ENCODE measurements at places on chromosomes 4 and X.

- H3K4me3 ChIP-seq, result no peak overlapping the region
- DNase-seq, result no peak
- peak overlapping the region; percentile 29 for H3K27ac ChIP-seq
- no peaks in the 10 kb centered on the region for H3K27me3 ChIP-seq
- H3K36me3 ChIP-seq, result no peaks in the 10 kb centered on the region
- H3K4me1 ChIP-seq, result peaks cover 25% of the 10 kb centered on the region
Observed at GRCh38 chr4:88110826-88111225, 47.6 kb downstream of the ABCG2 start.

GRCh38 chr4:155025762-155026457 lies 182.5 kb upstream of the NPY2R start:
- no peaks in the 10 kb centered on the region for H3K4me1 ChIP-seq
- no peak overlapping the region for H3K27ac ChIP-seq
- H3K4me3 ChIP-seq, result no peak overlapping the region
- DNase-seq, result peak; percentile 43
- no peaks in the 10 kb centered on the region for H3K36me3 ChIP-seq
- H3K27me3 ChIP-seq, result peaks cover 10% of the 10 kb centered on the region

DNA sequence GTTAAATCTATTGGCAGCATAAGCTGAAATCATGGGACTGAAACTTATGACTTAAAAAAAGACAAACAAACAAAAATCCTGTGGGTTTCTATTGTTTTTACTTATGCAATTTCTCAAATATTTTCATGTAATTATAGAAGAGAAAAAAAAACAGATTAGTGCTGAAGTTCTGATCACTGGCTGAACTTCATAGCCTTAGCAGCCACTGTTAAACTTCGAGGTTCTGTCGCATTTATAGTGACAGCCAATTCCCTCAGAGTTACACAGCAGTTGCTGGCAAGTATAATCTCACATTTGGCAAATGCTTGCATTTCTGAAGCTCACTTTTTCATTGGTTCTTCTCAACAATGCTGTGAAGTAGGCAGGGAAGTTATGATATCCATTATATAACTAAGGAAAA lies 748.9 kb upstream of the MAGEB2 start:
- H3K27ac ChIP-seq, result no peak overlapping the region
- no peak for DNase-seq
- peaks cover 2% of the 10 kb centered on the region for H3K4me1 ChIP-seq
- no peak overlapping the region for H3K4me3 ChIP-seq

DNA sequence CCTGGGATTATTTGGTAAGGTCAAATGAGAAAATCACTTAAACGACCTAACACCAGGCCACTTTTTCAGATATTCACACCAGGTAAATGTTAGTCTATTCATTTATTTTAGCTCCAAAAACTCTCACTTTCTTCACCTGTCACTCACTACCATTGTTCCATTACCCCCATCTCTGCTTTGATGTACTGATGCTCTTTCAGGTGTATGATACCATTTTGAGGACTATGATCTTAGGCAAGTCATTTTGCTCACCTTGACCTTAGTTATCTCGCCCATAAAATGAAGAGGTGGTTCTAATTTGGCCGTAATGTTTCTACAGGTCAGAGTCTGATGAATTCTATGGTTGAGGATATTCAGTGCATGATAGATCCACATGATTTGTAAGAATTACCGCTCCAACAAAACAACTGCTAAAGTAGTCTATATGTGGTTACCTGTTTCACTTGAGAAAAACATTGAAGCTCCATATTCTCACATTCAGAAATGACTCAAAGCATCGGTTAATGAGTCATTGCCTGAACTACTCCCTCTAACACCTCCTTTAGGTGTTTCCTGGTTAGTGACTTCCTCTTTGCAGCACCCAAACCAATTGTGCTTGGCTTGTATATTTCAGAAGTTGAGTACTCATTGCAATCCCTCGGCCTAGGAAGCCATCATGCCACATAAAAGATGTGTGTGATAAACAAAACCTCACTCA lies 4.5 kb downstream of the DTHD1 start:
- peaks cover 10% of the 10 kb centered on the region for H3K4me1 ChIP-seq
- no peak overlapping the region for H3K4me3 ChIP-seq
- no peaks in the 10 kb centered on the region for H3K36me3 ChIP-seq
- H3K27me3 ChIP-seq, result no peaks in the 10 kb centered on the region
- no peak overlapping the region for H3K27ac ChIP-seq
- no peak for DNase-seq

- H3K27me3 ChIP-seq, result no peaks in the 10 kb centered on the region
- no peak overlapping the region for H3K4me3 ChIP-seq
- no peaks in the 10 kb centered on the region for H3K36me3 ChIP-seq
- H3K27ac ChIP-seq, result no peak overlapping the region
- no peak for DNase-seq
- no peaks in the 10 kb centered on the region for H3K4me1 ChIP-seq
Observed at GRCh38 chr4:69088473-69088872, 7.8 kb upstream of the UGT2B7 start.

DNA sequence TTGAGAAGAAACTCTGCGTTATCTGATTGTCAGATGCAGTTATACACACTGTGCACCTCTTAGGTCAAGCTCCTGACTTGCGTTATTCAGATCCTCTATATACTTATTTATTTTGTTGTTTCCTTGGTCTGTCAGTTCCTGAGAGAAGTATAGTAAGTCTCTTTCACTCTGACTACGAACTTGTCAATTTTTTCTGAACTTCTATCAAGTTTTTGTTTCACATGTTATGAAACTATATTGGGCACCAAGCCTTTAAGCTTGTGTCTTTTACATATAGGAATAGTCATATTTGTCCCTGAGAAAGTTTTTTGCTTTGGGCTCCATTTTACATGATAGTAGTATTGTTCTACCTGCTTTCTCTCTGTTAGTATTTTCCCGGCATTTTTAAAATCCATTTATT lies 31.7 kb downstream of the ZNF275 start:
- H3K36me3 ChIP-seq, result no peaks in the 10 kb centered on the region
- H3K4me3 ChIP-seq, result no peak overlapping the region
- H3K27me3 ChIP-seq, result peaks cover 5% of the 10 kb centered on the region
- DNase-seq, result no peak
- H3K4me1 ChIP-seq, result peaks cover 2% of the 10 kb centered on the region

DNA sequence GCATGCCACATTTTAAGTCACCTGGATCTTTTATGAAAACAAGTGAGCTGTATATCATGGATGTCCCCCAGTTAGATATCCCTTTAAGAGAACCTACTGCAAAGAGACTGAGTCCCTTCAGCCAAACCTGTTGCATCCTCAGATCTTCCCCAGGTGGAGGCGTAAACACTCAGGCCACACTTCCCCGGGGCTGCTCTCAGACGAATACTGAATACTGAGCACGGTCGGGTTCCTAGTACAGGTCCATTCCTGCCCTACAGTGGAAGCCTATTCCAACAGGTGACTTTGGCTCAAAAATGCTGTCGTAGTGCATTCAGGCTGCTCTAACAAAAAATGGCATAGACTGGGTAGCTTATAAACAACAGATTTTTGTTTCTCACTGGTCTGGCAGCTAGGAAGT lies 320.2 kb upstream of the CLNK start:
- no peak overlapping the region for H3K4me3 ChIP-seq
- H3K36me3 ChIP-seq, result no peaks in the 10 kb centered on the region
- H3K27ac ChIP-seq, result no peak overlapping the region
- no peak for DNase-seq
- peaks cover 4% of the 10 kb centered on the region for H3K27me3 ChIP-seq
- peaks cover 9% of the 10 kb centered on the region for H3K4me1 ChIP-seq

DNA sequence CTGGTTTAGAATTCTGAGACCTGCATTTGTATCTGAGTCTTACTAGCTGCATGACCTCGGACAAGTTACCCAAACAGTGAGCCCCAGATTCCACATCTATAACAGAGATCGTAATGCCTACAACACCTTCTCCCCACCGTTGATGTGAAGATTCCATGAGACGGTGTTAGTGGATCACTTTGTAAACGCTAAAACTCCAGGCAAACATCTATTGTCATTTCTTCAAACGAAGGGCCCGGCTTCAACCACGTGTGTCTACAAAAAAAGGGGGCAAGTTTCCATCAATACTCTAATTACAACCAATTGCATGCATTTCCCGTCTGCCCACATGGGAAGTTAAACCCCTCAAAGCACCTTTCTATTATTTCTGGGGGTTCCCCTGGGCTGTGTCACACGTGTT lies 99.1 kb upstream of the ENPP6 start:
- peaks cover 1% of the 10 kb centered on the region for H3K4me1 ChIP-seq
- H3K36me3 ChIP-seq, result no peaks in the 10 kb centered on the region
- peaks cover 4% of the 10 kb centered on the region for H3K27me3 ChIP-seq

DNA sequence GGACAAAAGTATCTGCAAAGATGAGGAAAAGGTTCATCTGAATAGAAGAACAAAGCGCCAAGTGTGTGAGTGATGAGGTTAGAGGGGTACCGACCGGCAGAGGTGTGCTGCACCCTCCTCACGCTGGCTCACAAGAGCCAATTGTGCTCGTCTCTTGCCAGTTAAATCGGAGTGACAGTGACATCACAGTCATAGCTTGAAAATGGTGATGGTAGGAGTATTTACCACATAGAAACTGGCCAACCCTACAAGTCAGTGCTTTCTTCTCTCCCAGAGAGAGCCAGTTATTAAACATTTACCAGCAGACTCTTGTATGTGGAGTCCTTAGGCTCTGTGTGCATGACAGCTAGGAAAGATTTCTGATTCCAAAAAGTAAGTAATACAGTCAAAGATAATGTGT lies 32.4 kb downstream of the CLDN22 start:
- peaks cover 32% of the 10 kb centered on the region for H3K36me3 ChIP-seq
- DNase-seq, result no peak
- no peak overlapping the region for H3K27ac ChIP-seq
- no peaks in the 10 kb centered on the region for H3K27me3 ChIP-seq
- no peak overlapping the region for H3K4me3 ChIP-seq

- H3K4me1 ChIP-seq, result no peaks in the 10 kb centered on the region
- H3K27me3 ChIP-seq, result no peaks in the 10 kb centered on the region
- no peak overlapping the region for H3K4me3 ChIP-seq
- H3K36me3 ChIP-seq, result peaks cover 5% of the 10 kb centered on the region
- DNase-seq, result no peak
Observed at GRCh38 chrX:102866981-102867656, 70.0 kb upstream of the RAB40AL start.

DNA sequence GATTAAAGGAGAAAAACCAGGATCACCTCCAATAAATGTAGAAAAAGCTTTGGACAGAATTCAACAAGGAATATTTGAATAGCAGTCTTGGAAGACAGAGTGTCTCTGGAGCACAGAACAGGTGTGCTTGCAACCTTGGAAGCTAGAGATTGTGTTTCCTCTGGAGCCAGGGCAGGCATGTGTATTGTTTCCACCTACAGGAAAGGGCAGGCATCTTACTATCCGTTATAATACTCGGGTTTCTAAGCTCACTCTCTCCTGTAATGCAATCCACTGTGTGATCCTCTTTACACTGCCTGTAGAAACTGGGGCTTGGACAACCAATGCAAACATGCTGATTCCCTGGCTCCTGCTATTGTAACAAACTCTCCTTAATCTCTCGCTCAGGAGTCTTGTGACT lies 14.4 kb downstream of the CCDC110 start:
- H3K27me3 ChIP-seq, result peaks cover 12% of the 10 kb centered on the region
- peaks cover 2% of the 10 kb centered on the region for H3K36me3 ChIP-seq
- H3K27ac ChIP-seq, result no peak overlapping the region
- H3K4me1 ChIP-seq, result peaks cover 5% of the 10 kb centered on the region

DNA sequence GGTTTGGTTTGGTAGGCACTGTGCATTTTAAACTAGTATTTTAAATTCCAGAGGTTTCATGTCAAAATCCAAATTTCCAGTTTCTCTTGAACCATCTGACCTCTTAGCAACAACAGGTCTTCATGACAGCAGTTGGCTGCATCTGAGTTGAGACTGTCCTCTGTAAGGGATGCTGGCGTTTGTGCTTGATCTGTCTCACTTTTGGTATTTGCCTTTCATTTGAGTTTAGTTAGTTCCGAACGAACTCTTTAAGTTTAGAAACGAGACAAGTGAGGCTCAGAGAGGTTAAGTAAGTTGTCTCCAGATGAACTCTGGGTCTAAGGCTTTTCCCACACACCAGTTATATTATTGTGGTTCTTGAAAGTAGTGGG lies 29.1 kb downstream of the SPARCL1 start:
- H3K27ac ChIP-seq, result no peak overlapping the region
- DNase-seq, result no peak
- peaks cover 2% of the 10 kb centered on the region for H3K4me1 ChIP-seq
- no peak overlapping the region for H3K4me3 ChIP-seq
- no peaks in the 10 kb centered on the region for H3K36me3 ChIP-seq

DNA sequence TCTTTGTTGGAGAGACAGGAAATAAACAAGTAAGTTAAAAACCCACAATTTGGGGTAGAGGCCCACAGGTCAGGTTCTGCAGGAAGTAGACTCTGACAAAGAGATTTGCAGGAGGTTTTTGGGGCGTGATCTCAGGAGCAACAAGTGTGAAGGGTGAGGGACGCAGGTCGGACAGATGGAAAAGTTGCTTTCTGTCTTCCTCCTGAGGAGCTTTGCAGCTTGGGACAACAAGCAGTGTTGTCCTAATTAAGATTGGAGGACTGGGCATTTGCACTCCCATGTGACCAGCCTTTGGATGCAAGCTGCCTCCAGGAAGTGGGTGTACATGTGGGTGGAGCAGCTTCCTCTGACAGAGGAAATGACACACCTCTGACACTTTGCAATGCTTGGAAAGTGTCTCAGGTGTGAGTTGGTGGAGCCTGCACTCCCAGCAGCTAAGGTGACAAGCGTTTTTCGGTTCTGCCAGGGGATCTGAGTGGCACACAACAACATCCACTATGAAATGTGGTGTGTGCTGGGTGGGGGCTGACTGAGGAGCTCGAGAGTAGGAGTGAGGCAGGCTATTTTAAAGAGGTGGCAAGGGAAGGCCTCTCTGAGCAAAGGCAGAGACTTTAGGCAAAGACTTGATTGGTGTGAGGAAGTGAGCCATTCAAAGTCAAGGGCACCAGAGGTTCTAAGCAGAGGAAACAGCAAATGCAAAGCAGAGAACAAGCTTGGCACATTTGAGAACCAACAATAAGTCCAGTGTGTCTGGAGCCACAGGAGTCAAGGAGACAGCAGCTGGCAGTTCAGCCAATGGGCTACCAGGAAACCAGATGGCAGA lies 339.8 kb upstream of the GATB start:
- no peak overlapping the region for H3K4me3 ChIP-seq
- no peak overlapping the region for H3K27ac ChIP-seq
- no peak for DNase-seq
- H3K4me1 ChIP-seq, result peaks cover 22% of the 10 kb centered on the region

DNA sequence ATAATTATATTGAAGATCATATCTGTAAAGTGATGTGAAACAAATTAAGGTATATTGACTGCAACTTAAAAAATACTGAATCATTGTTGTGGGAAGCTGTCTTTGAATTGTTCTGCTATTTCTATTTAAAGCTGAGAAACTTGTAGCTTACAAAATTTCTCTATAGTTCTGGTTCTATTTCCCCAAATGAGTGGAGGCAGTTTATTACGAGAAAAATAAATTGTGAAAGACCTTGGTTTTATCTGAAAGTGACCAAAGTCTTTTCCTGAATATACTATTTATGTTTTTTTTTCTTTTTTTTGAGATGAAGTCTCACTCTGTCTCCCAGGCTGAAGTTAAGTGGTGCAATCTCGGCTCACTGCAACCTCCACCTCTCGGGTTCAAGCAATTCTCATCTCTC lies 165.4 kb downstream of the SH3BGRL start:
- H3K4me3 ChIP-seq, result no peak overlapping the region
- H3K27ac ChIP-seq, result no peak overlapping the region
- H3K36me3 ChIP-seq, result no peaks in the 10 kb centered on the region

GRCh38 chrX:153684467-153685155 lies 3.1 kb upstream of the SLC6A8 start:
- DNase-seq, result no peak
- no peak overlapping the region for H3K27ac ChIP-seq
